ENCODE measurements at places on chromosomes 5 and 9.

DNA sequence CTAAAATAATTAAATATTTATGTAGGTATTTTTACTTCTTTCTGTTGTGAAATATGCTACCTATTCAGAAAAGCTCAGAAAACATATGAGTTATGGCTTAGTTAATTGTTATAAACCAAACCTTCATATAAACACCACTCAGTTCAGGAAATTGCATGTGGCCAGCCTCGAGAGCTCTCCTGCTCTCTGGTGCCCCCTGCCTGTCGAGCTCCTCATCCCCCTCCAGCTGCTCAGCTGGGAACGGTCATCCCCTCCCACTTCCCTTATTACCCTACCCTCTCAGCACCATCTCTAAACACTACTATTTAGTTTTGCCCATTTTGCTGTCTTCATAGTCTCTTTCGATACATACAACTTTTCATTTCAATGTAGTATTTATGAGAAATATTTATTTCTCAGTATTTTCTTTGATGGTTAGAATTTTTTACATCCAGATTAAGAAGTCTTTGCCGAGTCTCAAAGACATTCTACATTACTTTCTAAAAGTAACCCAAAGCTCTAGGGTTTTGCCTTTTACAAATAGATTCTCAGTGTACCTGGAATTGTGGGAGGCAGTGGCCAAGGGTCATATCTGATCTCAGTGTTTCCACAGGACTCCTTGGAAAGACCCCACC, 51.2 kb upstream of the SEMA4D start:
- DNase-seq, result peak; percentile 78

- DNase-seq, result no peak
Measured at GRCh38 chr9:123511326-123512277, 155.6 kb downstream of the CRB2 start.

DNA sequence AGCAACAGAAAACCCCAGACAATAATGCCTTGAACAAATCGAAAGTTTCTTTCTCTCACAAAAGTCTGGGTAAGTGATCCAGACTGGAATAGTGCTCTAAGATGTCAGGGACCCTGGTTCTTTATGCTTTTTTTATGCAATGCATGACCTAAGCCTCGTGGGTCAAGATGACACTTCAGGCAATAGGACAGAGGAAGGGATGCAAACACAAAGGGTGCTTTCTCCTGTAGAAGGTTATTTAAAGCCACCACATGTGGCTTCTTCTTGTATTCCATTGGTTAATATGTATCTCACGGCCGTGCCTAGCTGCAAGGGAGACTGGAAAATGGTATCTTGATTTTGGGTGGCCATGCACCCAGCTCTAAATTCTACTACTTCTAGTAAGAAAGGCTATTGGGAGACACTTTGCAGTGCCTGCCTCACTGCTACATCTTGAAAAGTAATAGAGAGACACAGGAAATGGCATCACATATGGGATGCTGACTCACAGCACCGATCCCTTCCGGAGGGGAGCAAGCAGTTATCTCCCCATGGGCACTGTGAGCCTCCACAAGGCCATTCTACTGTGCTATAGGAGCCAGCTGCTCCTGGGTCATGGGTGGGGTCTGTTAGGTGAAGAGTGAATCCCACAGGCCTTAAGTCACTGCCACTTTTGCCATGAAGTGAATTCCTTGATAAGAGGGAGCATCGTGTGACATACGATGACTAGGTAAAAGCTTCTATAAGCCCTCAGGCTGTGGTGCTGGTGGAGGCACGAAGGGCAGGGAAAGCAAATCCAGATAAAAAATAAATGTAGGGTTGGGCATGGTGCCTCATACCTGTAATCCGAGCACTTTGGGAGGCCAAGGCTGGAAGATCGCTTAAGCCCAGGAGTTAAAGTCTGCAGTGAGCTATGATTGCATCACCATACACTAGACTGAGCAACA, 32.5 kb upstream of the RAB14 start:
- DNase-seq, result no peak

GRCh38 chr5:84327591-84327990, 57.1 kb downstream of the EDIL3 start:
- DNase-seq, result no peak

DNA sequence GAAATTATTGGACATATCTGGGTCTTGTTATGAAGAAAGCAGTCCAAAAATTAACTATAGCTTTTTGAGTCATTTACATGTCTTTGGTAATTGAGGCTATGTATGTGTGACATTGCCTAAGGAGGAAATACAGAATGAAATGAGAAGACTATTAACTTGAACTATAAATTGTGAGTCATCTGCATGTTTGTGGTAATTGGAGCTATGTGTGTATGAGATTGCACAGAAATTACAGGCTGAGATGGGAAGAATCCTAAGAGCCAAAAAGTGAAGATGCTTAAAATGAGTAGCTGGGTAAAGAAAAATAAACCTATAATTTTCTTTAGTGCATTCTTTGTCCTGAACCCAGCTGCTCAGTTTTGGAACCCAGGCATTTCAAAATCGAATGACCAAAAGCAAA, 747.6 kb upstream of the EDIL3 start:
- DNase-seq, result no peak

- no peak for DNase-seq
Measured at GRCh38 chr5:169149317-169149716, 151.6 kb downstream of the SLIT3 start.

- DNase-seq, result no peak
Measured at GRCh38 chr5:113357696-113358476, 76.9 kb downstream of the TSSK1B start.

- no peak for DNase-seq
Measured at GRCh38 chr5:100709771-100710170, 174.6 kb downstream of the FAM174A start.

- no peak for DNase-seq
Measured at GRCh38 chr9:27090231-27090630, 18.8 kb upstream of the TEK start.

GRCh38 chr9:83130541-83130940, 67.6 kb upstream of the RASEF start:
- DNase-seq, result no peak

GRCh38 chr5:142929587-142929986, 159.4 kb downstream of the ARHGAP26 start:
- DNase-seq, result no peak

DNA sequence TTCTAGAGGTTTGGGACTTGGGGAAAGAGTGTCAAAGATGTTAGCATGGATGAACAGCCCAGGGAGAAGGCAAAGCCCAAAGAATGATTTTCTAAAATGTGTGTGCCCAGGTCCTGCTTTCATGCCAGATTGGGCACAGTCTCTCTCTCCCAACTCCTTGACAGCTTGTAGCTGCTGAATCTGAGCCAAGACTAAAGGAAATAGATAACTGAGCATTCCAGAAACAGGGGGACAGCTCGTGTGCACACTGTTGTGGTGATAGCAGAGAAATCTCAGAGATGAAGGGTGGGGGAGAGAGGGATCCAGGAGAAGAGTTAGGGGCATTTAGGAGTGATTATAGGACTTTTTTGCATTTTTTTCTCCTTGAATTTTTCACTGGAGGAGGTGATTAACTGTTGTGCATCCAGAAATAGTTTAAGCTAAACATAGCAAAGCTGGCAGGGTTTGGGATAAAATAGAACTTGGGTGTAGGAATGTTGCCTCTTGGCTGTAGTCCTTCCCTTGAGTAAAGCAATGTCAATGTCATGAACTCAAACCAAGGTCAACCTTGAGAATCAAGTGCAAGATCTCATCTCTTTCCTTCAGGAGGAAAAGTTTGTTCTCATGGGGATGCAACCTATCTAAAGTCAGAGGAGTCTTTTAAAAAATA, 245.9 kb downstream of the SH3GL2 start:
- no peak for DNase-seq

DNA sequence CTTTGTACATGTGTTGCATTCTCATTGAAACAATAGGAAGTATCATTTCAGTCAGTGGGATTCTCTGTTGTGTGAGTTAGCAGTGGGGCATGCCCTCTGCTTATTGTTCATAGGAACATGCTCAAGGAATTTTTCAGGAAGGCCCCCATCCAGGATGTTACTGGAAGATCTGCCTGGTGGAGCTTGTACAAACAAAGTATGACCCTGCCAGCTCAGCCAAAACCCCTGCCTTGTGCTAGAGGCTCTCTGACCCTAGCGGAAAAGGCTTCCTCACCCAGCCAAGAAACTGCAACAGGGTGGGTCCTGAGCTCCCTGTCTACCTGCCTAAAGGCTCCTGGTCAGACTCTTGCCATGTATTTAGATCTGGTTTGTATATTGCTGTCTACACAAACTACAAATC, 43.2 kb downstream of the MRRF start:
- no peak for DNase-seq

- DNase-seq, result no peak
Measured at GRCh38 chr5:144457160-144457559, 286.5 kb downstream of the KCTD16 start.

GRCh38 chr9:27487927-27488326, 36.2 kb upstream of the IFNK start:
- no peak for DNase-seq

GRCh38 chr5:82057051-82057450, 85.2 kb downstream of the ATG10 start:
- no peak for DNase-seq

Measured in T follicular helper cell (primary cell).